ENCODE measurements at places on chromosomes 3 and 15.

DNA sequence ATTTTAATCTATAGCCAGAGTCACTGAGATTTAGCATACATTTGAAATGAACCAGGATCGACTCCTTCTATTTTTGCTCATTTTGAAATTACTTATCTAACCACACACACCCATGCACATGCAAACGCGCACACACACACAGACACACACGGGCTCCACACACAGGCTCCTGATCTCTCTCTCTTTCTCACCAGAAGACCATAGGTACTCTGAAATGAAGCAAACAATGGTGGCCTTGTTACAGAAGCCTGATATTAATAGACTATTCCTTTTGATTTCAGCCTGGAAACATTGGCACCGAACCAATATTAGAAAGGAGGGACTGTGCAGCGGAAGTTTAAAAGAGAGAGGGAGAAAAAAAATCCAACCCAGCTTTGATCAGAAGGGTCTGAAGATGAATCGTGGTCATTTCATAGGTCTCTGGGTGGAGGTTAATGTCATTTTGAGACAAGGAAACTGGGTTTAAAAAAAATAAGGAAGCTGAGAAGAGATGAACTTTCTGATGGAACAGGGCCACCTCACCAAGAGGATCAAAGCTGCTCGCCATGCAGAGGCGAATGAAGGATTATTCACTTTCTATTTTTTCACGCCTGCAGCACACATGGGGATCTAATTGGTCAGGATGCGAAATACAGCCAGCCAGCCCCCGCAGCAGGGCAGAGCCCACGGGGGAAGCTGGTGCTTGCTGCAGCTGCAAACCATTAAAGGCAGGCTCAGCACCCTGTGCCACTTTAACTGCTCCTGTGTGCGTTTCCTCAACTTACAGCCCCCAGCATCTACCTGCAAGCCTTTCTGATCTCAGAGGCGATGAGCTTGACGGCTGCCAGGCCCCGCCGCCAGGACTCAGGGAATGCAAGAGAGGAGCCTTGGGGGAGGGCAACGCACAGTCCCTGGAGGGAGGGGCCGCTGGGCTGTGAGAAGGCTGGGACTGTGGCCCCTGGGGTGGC is 88.8 kb downstream of the HES1 start:
- no peak for DNase-seq

DNA sequence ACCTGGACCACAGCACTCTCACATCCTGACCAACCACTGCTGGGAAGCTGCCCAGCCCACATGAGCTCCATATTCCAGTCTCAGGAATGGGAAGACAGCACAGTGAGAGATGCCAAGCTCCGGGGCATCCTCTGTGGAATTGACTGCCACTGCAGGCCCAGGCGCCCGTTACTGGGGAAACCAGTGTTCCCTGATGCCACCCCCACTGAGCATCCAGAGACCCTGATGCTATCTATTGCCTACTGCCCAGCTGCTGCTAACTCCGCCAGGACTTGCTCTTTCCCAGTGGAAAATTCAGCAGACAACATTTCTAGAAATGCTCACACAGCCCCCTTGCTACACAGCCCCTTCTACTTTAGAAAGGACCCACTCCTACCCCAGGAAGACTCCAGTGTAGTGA is 57.6 kb downstream of the CYP19A1 start:
- no peak for DNase-seq

DNA sequence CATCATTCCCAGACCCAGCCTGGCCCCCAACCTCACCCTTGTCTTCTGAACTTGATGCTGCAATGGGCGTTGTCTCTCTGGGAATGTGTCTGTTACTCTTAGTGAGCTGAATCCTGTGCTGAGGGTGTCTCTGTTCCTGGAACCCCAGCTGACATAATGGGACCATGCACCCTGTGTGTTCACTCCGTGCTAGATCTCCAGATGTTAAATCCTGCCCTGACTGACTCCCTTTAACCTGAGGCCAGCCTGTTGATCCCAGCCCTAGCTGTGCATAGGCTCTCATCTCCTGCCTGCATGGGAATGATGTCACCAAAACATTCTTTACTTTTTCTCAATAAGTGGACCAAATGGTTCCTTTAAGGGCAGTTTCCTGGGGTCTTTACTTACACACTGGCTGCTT is 48.0 kb upstream of the UMPS start:
- no peak for DNase-seq

DNA sequence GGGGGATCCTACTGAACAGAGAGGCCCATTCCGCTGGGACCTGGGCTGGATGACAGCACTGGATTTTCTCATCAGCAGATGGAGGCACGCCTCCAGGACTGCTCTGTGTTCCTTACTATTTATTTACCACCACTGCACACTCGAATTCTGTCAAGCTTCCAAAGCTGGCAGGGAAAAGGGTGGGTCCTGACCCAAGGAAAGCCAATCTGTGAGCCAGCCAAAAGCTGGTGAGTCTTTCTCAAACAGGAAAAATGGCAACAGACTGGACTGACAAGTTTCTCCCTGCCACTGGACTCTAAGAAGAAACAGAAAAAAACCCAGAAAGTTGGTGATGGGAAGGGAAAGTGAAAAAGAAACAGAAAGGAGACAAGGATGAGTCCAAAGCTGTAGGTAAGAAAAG is 37.8 kb downstream of the CD47 start:
- no peak for DNase-seq

DNA sequence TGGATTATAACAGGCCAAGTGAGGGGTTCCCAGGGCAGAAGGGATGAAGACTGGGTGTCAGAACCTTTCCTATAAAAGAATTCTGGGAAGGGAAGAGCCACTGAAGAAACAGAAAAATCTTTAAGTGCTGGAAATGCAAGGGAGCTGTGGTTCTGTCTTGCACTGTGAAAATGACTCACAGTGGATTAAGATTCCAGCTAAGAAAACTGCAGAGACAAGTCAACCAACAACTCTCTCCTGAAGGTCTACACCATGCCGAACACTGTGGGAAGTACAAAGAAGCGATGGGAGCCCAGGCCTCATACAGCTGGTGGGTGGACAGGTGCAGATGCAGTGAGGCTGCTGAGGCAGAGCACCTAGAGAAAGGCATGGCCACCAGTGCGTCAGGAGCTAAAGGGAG is 27.7 kb downstream of the ZDHHC3 start:
- DNase-seq = no peak

DNA sequence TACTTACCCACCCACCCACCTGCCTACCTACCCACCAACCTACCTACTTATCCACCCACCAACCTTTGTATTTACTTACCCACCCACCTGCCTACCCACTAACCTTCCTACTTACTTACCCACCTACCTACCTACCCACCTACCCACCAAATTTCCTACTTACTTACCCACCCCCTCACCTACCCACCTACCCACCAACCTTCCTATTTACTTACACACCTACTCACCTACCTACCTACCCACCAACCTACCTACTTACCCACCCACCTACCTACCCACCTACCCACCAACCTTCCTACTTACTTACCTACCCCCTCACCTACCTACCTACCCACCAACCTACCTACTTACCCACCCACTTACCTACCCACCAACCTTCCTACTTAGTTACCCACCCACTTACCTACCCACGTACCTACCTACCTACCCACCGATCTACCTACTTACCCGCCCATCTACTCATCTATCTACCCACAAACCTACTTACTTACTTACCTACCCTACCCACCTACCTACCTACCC is 179.6 kb downstream of the USP13 start:
- no peak for DNase-seq

GRCh38 chr3:182241766-182242488 is 530.2 kb downstream of the SOX2 start:
- peak; percentile 3 for DNase-seq

GRCh38 chr3:73353649-73354217 is 271.0 kb downstream of the PDZRN3 start:
- DNase-seq = no peak

GRCh38 chr15:40982855-40983254 is 29.6 kb downstream of the CHAC1 start:
- peak; percentile 62 for DNase-seq

GRCh38 chr15:47573673-47574072 is 143.6 kb upstream of the SEMA6D start:
- DNase-seq = no peak

- no peak for DNase-seq
Observed at GRCh38 chr3:107465064-107465631, 57.6 kb upstream of the BBX start.

- no peak for DNase-seq
Observed at GRCh38 chr3:125382298-125382697, 7.2 kb upstream of the ZNF148 start.

DNA sequence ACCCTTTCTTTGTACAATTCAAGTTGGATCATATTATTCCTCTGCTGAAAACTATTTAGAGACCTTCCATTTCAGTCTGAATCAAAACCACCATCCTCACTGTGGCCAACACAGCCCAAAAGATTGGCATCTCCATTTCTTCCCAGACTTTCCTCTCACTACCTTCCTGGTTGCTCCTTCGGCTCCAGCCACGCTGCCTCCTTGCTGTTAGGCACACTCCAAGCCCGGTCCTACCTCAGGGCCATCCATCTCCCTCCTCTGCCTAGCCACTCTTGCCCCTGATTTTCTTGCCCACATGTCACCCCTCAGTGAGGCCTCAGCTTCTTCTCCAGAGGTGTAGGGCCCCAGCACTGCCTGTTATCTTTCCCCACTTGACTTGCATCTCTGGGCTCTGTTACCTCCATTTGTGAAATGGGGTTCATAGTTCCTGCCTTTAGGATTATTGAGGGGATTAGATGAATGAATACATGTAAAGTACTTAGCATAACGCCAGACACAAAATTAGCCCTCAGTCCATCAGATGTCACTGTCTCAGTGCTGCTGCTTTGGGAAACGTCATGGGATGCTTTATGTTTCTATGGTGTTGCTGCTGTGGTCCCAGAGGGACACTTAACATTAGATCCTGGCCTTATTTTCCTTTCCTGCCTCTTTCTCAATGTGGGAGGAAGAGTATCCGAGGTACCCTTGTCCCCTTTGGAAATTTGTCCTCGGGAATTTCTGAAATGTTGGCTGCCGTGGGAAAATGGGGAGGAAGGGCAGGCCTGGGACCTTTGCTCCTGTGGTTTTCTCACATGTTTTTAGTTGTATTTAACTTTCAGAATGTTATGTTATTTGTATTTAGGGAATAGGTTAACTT is 31.3 kb downstream of the SNRK start:
- peak; percentile 43 for DNase-seq

DNA sequence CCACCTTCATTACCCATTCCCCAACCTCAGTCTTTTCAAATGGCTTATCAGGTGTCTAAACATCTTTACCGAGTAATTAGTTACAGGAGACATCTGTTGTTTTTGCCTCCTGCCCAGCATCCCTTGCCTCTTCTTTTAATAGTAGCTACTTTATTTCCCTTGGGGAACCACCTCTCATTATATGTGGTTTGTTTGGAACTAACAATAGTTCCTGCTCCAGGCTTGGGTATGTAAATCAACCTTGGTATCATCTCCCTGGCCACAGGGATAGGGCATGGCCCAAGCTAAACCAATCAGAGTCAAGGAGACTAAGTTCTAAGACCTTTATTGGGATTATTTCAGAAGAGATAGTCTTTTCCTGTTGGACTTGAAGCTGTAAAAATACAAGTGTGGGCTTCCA is 76.6 kb downstream of the ETV5 start:
- DNase-seq = no peak

All from choroid plexus epithelial cell (primary cell).